HTR-8/SVneo (cell line): ENCODE measurements at places on chromosomes 1 and 21.

DNA sequence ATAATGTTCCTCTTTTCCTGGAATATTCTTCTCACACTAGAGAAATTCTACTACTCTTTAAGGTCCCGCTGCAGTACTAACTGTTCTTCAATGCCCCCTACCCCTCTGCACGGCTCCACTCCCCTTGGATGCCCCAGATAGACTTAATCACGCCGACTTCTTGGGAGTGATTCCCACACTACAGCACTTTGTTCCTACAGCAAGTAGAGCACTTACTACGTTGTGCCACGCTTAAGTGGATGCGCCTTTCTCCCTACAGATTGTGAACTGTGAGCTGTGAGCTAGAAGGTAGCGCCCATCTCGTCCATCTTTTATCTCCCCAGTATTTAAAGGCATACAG lies 2.2 kb downstream of the ZNF436 start:
- DNase-seq: no peak

DNA sequence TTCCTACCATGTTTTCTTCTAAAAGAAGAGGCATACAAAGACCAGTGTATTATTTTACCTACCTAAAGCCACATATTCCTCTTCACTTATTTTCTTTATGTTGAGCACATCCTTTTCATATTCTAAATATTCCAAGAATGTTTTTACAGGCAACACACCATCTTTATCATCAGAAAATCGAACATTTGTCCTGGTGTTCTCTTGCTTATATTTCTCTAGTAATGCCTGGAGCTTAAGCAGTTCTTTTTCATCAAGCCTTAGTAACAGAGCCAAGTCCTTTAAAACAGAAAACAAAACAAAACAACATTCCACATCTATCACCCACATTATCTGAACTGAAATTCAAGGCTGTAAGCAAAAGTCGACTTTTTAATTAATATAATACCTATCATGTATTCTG lies 88.7 kb downstream of the IARS2 start:
- peak; percentile 1 for DNase-seq

DNA sequence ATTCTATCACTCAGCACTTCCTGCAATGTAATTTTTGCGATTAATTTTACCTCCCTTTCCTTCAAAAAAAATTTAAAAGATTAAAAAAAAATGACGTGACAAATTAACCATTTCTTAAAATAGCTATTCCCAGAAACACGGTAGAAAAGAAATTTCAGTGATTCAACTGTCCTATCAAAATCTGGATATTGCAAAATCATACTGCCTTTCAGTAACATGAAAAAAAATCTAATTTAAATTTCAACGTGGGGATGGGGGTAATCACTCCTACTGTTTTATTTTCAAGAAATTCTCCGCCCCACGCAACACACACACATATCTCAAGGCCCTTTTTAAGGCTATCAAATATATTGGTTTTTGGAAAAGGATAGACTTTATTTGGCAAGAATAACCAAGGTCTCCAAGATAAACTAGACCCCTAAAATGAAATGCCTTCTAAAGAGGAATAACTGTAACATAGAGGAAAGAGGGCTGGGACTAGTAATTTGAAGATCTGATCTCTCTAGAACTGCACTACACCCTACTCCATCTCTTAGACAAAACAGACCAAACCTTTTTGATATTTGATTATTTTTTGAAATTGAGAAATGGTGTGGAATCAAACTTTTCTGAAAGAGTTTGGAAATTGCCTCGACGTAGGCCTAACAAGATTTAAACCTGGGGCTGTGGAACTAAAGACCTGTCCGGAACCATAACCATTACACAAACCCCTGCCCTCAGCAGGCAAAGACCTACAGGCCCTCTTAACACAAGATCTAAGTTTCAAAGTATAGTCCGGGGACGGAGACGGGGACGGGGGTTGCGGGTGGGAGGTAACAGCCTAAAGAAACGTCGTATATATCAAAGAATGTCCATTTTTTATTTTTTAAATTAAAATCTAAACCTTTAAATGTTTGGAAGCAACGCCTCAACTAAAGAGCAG lies 941 bp downstream of the ARNT start:
- no peak for DNase-seq

GRCh38 chr1:24711329-24711728 lies 33.9 kb upstream of the CLIC4 start:
- no peak for DNase-seq

GRCh38 chr1:235873045-235873444 lies 6.3 kb upstream of the LYST start:
- no peak for DNase-seq

DNA sequence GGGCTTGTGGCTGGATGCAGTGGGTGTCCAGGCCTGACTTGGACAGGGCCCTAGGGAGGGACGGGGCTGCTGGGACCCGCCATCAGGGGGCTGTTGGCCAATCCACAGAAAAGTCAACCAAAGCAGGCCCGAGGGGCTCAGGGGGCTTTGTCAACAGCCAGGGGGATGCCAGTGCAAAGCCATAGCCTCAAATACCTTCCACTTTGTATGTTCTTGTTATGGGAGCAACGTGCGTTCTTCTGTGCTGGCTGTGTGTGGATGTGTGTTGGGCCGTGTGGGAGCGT lies 35.4 kb upstream of the ARF1 start:
- DNase-seq: no peak

GRCh38 chr1:74396462-74396861 lies 115.9 kb downstream of the LRRC53 start:
- no peak for DNase-seq

DNA sequence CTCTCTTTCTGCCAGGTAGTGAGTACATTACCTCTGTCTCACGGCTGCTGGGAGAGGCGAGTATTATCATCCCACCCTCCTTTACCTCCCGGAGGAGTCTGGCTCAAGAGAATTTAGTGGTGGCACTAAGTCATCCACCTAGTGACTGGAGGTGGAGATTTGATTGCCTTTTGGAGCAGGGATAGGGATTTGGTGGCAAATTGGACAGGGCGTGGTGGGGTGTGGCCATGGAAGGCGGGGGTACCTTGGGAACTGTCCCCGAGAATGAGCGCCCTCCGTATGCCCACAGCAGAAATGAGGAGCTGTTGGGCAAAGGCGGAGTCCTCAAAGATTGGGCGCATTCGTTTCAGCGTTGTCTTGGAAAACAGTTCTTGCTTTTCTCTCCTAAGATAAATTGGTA lies 32.1 kb upstream of the HMGN1 start:
- no peak for DNase-seq

DNA sequence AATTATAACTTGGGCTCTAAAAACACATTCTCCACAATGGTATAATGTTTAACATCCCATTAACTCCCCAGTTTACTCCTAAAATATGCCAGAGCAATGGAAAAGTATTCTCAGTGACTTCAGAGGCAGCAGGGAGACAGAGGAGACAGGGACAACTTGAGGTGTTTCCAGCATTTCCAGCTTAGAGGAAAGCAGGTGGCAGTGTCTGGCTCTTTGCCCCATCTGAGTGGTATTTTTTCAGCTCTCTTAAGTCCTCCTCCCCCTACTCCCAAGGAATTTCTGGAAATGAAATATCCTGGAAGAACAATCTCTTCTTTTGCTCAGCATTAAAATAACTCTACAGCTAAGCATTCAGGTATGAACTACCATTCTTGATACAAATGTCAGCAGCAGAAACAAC lies 10.8 kb upstream of the ERMAP start:
- DNase-seq: no peak

DNA sequence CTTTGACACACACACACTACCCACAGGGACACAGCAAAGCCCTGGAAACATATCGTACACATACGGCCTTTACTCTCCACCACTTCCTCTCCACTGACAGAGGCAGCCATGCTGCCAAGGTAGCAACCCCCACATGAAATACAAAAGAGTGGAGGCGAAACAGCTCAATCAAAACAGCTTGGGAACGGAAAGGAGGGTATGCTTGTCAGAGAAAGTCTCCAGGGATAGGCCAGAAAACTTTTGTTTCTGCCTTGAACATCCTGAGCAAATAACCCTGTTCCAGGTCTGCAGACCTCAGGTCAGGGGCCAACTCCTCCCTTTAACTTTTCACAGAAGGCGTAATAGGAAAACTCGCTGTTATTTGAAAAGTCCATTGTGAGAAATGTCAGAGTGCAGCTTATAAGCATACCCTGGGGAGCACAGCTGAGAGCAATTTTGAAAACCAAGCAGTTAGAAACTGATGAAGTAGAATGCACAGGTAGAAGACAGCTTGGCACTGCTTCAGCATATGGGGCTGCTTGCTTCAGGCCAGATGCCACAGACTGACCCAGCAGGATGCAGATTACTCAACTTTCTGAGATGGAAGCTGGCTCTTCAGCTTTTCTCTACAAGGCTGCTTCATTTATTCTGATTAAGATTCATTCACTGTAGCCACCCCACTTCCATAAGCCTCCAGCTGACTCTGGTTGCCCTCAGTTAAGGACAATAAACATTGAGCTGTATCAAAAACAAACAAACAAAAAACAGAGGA lies 18.0 kb downstream of the KIAA0319L start:
- no peak for DNase-seq

DNA sequence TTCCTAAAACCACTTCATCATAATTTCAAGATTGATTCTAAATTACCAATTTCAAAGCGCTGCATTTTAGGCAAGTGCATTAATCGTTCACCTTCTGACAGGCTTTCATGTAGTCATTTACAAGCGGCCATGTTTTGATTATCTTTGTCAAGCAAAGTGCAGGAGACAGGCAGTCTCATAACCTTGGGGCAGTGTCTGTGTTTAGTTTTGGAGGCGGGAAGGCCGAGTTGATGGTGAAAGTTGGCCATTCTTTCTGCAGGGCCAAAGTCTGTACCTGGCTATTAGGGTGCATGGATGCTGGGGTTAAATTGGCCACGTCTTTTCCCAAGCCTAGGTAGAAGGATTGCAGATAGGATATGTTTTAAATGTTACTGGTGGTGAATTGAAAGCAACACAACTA lies 2.9 kb downstream of the AGPAT3 start:
- no peak for DNase-seq

GRCh38 chr1:85847356-85847755 lies 139.1 kb upstream of the ZNHIT6 start:
- DNase-seq: no peak

DNA sequence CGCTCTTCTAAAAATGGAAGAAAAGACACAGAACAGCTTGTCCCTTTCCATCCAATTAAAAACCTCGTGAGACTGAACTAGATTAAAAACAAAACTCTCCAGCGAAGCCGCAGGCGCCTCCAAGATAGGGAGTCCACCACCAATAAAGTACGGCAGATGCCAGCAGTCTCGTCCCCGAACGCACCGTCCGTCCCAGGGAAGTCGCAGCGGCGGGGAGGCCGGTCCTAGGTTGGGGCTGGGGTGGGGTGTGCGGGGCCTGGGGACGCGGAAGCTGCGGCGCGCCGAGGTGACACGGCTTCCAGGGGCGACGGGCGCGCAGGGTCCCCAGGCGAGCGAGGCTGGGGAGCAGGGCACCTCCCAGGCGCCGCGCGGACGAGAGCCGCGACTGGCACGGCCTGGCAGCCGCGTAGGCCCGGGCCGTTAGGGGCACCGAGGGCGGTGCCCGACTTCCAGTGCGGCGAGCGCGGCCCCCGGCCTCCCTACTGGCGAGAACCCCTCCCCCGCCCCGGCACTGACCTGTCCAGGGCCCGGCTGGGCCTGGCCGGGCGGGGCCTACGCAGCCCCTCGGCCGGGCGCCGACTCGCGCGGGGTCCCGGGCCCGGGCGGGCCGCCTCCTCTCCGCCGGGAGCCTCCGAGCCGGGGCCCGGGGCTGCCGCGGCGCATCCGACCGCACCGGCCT lies 28.3 kb upstream of the A3GALT2 start:
- DNase-seq: no peak

- DNase-seq: no peak
Measured at GRCh38 chr1:30788580-30789387, 31.2 kb upstream of the LAPTM5 start.

GRCh38 chr1:109821831-109822745 lies 58.4 kb upstream of the EPS8L3 start:
- DNase-seq: no peak

GRCh38 chr1:35340519-35340918 lies 72.0 kb downstream of the ZMYM4 start:
- DNase-seq: no peak

DNA sequence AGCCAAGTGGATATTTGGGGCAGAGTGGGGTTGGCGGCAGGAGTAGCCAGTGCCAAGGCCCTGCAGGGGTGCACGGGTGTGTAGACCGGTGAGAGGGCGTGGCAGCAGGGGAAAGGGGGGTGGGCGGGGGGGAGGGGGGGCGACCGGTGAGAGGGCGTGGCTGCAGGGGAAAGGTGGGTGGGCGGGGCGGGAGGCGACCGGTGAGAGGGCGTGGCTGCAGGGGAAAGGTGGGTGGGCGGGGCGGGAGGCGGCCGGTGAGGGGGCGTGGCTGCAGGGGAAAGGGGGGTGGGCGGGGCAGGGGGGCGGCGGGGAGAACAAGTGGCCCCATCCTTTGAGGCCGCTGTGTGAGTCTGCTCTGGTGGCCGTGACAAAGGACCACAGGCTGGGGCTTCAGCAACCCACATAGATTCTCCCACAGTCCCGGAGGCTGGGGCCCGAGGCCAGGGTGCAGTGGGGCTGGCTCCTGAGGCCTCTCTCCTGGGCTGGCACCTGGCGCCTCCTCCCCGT lies 25.8 kb downstream of the RRP1 start:
- no peak for DNase-seq

DNA sequence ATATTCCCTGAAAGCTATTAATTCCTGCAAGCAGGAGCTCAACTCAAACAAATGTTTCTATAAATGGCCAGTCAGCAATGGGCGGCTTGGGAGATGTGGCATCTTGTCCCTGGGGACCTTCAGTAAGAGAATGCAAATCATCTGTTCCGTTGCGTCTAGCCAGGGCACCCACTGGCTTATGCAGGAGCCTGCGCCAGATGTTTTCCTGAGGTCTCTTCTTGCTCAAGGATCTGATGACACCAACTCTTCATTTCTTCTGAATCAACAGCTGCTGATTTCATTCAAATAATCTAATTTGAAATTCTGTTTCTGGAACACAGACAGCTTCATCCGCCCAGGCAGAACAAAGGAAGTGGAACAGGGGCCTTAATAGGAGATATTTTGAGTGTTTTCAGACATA lies 70.0 kb upstream of the AJAP1 start:
- DNase-seq: no peak

GRCh38 chr1:66276218-66276617 lies 257.7 kb upstream of the SGIP1 start:
- no peak for DNase-seq

GRCh38 chr1:237386362-237387143 lies 344.6 kb downstream of the RYR2 start:
- DNase-seq: peak; percentile 25

DNA sequence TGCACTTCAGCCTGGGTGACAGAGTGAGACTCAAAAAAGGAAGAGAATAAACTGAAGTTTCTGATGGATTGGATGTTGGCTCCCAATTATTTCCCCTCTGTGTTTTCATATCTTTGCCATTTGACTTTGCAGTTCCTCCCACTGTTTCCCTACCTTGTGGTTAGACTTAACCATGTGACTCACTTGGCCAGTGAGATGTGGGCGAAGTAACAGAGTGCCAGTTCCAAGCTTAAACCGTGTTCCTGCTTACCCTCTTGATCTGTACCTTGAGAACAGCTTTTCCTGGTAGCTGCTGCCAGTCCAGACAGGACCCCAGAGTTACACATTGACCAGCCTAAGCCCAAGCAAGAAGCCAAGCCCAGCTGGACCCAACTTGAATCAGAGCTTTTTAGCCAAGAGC lies 323.4 kb downstream of the LTN1 start:
- DNase-seq: no peak

GRCh38 chr1:4086921-4087320 lies 186.8 kb upstream of the C1orf174 start:
- no peak for DNase-seq
